ENCODE measurements at places on chromosomes 6 and 20.

GRCh38 chr6:148657048-148657447 is 89.8 kb upstream of the UST start:
- no peak for DNase-seq

DNA sequence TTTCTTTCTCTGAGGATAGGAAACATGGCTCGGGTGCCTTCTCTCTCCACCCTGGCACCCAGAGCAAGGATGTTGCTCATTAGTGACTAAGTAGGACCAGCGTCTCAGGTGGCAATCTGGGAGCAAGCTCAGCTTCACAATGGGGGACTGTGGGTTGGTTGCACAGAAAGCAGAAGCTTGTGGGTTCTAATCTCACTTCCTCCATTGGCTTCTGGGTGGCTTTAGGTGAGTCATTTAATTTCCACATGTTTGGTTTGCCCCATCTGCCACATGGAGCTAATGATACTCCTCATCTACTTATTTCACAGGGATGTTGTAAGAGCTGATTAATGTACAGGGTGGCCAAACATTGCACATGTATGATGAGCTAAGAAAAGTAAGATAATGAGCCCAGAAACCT is 54.8 kb upstream of the AKIRIN2 start:
- DNase-seq = no peak

DNA sequence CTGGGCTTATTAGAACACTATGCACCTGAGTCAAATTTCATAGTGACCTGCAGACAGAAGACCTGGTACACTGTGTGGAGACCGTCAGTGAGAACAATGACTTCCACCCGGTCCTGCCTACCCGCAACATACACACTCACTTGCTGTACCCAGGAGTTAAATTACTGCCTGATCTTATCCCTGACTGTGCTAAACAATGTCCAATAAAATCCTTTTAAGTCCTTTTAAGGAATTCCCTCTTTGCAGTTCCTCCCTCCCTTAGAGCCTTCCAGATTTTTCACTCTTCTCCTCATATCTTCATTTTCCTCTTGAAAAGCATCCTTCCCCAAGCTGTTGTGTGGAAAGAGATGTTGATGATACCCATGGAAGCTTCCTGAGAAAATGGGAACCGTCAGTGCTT is 3.4 kb upstream of the KCNG1 start:
- no peak for DNase-seq

GRCh38 chr20:389220-389619 is 8.7 kb downstream of the TRIB3 start:
- DNase-seq = no peak

DNA sequence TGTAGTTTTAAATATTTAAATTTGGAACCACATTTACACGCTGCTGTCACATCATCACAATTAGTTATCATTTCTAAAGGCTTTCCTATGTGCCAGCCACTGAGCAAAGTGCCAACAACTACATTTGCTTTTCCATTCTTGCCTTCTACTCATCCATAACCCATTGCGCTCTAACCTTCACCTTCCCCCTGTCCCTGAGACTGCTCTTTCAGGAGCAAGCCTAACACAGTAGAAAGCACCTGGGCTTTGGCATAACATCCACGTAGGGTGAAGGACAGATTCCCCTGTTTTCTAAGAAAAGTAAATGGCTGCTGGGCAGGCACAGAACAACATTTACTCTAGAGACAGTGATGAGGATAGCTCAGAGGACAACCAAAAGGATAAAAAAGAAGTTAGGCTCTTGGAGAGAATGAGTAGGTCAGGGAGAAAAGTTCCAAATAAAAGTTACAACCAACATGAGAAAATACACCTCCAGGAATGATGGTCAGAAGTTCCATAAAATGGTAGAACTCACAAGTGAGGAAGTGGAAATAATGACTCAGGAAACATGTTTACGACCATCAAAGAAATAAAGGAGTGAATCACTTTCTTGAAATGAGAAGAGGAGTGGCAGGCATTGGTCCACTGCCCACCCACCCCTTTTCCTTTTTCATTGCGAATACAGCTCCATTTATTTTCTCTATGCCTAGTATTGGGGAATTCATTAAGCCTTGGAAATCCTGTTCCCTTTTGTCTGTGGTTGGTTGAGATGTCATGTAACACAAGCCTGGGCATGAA is 77.2 kb downstream of the PFDN4 start:
- DNase-seq = no peak

GRCh38 chr6:98986071-98986615 is 38.4 kb upstream of the FBXL4 start:
- DNase-seq = no peak

GRCh38 chr6:39814236-39814635 is 22.1 kb downstream of the DAAM2 start:
- DNase-seq = no peak

DNA sequence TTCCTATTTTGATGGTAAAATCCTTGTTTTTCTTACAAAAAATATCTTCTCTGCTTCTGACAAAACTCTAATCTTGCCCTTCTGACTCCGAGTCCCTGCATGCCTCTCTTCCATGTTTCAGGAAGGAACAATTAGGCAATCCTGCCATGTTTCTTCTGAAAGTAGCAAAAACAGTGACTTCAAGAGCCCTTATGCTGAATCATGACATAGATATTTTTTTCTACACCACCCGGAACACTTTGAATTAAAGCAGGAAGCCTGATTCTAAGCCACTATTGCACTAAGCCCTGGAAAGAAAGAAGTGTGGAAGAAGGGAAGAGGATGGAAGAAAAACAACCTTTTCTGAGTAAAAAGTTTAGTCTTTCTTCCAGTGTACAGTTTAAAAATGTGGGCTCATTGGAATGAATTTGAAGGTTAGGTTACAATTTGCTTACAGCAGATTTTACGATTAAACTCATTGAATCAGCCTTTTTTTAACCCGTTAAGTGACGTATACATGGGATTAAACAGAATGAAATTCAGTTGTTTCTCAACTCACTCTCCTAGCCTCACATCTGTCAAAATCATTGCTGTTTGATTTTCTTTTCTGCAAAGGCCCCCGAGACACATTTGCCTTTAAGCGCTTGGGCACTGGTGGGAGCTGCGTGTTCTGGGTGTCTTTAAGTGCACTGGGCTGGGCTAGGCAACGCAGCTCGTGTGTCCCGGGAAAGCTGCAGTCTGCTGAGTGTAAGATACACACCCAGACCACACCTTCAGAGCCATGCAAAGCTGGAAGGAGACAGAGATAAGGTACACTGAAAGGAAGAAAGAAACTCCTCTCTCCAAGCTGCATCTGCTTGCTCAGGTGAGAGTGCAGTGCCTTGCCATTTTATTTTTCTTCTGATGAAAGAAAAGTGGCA is 159.4 kb upstream of the CITED2 start:
- no peak for DNase-seq

DNA sequence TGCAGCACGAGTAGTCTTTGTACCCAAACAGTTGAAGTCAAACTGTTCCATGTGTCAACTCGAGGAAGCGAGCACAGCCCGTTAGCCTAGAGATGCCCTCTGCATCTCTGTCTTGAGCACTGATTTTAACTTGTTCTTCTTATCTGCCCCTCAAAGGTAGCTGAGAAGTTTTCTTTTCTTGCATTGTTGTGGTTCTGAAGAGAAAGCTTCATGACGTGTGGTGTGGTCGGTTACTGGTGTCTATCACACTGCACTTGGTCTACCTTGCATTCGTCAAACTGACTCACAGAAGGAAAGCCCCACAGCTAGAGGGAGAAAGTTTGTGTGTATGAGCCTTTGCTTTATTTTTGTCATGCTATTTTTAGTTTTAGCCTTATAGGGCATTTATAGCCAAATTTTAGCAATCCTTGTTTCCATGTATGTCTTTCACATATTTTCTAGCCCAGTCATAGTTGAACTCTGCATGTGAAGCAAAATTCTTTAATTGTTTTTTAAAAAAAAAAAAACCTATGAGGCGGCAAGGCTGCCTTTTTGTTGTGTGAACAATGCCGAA is 115.1 kb downstream of the JAG1 start:
- no peak for DNase-seq

- DNase-seq = no peak
These were observed 24.7 kb upstream of the PYGB start for GRCh38 chr20:25223179-25223661.

GRCh38 chr6:143183666-143184065 is 123.0 kb downstream of the AIG1 start:
- DNase-seq = no peak

DNA sequence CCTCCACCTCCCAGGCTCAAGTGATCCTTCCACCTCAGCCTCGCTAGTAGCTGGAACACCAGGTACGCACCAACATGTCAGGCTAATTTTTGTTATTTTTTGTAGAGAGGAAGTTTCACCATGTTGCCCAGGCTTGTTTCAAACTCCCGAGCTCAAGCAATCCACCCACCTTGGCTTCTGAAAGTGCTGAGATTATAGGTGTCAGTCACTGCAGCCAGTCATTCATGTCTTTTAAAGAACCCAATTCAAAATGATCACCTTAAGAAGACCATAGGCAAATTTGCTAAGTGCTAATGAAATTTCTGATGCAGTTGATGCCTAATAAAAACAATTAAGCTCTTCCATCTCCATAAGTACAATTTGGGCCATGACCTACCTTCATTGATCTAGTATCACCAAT is 2.6 kb upstream of the VNN2 start:
- DNase-seq = no peak

DNA sequence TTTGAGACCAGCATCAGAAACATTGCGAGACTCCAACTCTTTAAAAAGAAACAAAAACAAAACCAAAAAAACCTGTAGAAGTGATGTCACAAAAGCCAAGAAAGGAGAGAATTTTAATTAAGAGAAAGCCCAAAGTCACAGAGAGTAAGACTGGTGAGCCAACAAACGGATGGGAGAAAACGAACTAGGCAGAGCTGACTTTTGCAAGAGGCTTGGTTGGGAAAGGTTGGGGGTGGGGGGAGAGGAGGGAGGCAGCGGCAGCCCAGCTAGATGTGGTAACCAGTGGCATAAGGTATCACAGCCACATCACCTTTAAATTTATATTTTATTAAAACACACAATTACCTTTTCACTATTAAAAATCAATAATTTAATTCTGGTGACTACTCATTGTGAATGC is 23.5 kb downstream of the NOL7 start:
- DNase-seq = no peak

- DNase-seq = peak; percentile 66
These were observed 862 bp upstream of the SOBP start for GRCh38 chr6:107488875-107489635.

DNA sequence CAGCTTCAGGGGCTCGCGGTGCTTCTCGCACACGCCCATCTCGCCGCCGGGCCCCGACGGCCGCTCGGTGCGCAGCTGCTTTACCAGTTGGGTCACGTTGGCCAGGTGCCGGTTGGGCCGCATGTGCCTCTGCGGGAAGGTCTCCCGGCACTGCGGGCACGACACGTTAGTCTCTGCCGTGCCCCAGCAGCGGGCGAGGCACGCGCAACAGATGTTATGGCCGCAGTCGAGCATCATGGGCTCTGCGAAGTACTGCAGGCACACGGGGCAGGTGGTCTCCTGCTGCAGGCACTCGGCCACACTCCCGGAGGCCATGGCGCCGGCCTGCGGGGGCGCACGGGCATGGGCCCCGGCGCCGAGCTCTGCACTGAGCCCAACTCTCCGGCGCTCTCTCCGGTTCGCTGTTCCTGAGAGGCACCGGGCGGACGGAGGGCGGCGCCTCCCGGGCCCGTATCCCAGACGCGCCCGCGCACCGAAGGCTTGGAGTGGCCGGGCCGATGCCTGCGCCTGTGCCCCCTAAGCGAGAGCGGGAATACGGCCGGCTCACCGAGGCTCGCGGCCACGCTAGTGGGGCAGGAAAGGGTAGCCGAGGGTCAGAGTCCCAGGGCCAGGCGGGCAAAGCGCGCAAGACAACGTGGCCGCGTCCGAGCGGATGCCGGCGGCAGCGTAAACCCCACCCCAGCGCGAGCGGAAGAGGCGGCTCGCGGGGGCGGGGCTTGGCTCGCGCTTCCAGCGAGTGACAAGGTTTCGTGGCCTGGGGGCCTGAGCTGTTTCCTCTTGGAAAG is at the start of gene TRIM27:
Gene TRIM27 (minus strand): TSS at position 668 of the 785 bp plus-strand sequence. CDS start 353 bp downstream, at position 315.
- DNase-seq = peak; percentile 86

DNA sequence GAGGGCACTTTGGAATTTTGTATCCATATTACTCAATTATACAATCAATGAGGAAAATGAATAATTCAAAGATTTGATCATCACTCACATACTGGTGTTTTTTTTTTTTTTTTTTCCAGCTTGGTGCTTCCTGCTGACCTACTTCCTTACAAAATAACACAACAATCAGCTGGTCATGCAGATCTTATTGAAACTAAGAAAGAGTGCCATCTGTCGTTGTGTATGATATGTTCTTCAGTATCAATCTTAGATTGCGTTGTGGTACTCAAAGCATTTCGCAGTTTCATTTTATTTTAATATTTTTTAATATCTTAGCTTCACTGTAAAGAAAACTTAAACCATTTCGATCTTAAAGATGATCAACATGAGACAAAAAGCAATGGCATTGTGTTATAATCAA is 155.6 kb downstream of the OGFRL1 start:
- no peak for DNase-seq

DNA sequence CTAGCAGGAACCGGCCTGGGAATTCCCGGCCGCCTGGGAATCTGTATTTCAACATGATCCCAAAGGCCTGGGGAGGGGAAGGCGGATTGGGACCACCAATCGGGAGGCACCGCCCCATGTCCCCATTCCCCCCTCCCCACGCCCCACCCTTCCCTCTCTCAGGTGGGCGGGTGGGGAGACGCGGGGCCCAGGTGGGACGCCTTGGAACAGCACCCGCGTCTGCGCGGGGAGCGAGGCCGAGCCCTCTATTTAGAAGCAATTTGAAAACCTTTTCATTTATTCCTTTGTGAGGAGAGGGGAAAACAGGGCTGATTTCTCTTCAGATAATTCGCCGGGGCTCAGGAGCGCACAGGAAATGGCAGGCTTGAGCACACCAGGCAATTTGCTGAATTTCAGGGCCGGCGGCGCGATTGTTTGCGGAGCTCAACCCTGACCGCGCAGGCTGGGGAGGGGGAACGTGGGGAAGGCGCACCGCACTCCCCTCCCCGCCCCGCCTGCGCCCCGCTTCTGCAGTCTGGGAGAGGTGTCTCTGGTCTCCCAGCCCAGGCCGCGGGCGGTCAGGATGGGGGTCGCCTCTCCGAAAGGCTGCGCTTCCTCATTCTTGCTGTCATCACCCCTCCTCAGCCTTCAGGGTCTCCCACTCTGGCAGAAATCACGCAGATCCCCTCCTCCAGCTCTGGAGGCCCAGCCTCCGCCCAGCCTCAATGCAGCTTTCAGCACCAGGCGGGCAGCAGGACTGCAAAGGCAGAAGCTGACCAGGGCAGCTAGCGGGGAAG is 170.0 kb downstream of the GRM4 start:
- DNase-seq = no peak

DNA sequence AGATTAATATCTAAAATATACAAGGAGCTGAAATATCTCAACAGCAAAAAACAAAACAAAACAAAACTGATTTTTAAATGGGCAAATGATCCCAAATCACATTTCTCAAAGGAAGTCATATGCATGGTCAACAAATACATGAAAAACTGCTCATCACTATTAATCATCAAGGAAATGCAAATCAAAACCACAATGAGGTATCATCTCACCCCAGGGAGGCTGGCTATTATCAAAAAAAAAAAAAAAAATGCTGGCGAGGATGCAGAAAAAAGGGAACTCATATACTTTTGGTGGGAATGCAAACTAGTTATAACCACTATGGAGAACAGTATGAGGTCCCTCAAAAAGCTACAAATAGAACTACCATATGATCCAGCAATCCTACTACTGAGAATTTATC is 34.6 kb downstream of the REPS1 start:
- no peak for DNase-seq

All from left renal cortex interstitium (tissue), 4 donors.